ENCODE measurements at places on chromosomes 1 and 21.

DNA sequence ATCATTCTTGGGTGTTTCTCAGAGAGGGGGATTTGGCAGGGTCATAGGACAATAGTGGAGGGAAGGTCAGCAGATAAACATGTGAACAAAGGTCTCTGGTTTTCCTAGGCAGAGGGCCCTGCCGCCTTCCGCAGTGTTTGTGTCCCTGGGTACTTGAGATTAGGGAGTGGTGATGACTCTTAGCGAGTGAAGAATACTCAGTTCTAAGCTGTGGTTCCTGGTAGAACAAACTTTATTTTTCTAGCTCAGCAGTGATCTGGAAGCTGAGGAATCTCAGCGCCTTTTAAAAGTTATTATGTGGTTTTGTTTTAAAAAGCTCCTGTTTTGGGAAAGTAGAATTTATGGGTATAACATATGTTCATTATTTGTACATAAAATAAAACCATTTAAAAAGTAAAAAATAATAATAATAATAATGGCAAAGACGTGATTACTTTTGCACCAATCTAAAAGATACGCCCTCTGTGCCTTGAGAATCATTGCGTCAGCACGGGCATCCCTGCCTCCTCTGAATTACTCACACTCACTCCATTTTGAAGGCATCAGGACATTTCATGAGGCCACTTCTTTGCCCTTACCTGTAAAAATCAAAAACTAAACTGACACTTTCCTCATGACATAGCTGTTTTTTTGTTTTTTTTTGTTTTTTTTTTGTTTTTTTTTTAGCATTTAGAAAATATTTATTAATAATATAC is 29.7 kb upstream of the TNFRSF1B start:
- DNase-seq: no peak

GRCh38 chr1:92029241-92029922 is 403 bp upstream of the EPHX4 start:
- peak; percentile 6 for DNase-seq

- peak; percentile 57 for DNase-seq
Measured at GRCh38 chr1:155729031-155729898, 40.4 kb downstream of the DAP3 start.

DNA sequence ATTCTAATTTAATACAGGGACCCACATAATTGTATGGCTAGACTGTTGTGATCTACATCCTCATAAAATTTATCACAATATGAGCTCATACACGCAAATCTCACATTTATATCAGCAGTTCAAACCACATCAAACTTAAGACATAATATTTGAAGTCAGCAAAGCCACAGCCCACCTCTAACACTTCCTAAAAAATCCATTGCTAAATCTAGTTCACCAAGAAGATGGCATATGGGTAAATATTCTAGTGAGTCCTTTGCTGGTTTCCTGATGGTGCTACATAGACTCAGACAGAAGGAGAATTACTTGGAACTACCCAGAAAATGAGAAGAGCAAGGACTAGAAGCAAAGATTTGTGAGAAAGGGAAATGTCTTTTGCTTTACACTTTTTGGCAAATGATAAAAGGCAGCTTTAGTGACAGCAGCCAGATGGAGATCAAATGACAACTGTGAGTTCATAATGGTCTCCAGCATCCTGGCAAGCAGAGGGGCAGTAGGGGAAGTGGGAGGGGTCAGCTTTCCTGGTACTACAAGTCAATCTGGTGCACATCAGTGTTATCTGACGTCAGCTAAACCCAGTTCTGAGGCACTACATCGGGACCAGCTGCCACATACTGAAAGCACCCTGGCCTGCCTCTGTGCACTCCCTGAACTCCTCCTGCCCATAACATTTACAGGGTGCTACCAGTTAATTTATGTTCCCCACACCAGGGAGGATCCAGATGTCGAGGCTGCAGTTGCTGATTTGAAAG is 10.6 kb upstream of the GADD45A start:
- peak; percentile 11 for DNase-seq

- no peak for DNase-seq
Measured at GRCh38 chr1:14894811-14895560, 258.6 kb upstream of the TMEM51 start.

GRCh38 chr1:201605385-201606010 is 66.6 kb downstream of the NAV1 start:
- DNase-seq: no peak

DNA sequence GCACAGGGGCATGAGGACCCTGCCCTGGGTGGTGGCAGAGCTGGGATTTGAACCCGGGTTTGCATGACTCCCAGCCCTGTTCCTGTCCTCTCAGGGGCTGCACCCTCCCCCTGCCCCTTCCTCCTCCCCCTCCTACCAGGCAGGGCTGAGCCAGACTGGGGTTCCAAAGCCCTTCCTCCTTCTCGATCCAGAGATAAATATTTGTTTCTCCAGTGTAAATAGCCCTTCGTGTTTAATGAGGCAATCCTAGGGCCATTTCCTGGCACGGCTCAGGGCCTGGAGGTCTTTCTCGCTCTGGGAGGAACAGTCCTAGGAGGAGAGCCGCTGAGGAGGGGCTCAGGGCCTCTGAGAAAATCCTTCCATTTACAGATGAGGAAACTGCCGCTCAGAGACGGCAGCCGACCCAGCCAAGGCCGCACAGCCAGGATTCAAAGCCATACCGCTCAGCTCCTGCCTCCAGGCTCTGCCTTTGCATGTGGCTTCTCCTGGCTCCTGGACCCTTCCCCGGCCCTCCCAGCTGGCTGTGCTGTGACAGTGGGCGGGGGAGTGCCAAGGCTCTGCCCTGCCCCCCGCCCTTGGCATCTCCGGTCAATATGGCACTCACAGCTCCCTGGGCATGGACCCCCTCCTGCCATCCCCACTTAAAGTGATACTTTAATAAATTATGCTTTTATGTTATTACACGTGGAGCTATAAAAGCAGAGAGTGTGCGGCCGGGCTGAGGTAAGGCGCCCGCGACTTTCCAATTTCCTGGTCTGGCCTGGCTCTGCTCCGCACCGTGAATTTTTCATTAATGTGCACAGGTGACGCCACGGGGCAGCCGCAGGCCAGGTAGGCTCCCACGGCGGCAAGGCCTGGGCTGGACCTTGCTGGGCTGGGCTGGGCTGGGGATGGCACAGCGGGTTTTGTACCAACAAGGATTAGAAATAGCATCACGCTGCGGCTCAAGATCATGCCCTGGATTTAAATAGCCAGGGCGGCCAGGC is 114.7 kb upstream of the WNT4 start:
- no peak for DNase-seq

- no peak for DNase-seq
Measured at GRCh38 chr1:234726359-234726943, 116.5 kb upstream of the IRF2BP2 start.

GRCh38 chr1:243473227-243474135 is 217.6 kb downstream of the SDCCAG8 start:
- no peak for DNase-seq

GRCh38 chr21:35423709-35424108 is 374.6 kb upstream of the RUNX1 start:
- DNase-seq: no peak

DNA sequence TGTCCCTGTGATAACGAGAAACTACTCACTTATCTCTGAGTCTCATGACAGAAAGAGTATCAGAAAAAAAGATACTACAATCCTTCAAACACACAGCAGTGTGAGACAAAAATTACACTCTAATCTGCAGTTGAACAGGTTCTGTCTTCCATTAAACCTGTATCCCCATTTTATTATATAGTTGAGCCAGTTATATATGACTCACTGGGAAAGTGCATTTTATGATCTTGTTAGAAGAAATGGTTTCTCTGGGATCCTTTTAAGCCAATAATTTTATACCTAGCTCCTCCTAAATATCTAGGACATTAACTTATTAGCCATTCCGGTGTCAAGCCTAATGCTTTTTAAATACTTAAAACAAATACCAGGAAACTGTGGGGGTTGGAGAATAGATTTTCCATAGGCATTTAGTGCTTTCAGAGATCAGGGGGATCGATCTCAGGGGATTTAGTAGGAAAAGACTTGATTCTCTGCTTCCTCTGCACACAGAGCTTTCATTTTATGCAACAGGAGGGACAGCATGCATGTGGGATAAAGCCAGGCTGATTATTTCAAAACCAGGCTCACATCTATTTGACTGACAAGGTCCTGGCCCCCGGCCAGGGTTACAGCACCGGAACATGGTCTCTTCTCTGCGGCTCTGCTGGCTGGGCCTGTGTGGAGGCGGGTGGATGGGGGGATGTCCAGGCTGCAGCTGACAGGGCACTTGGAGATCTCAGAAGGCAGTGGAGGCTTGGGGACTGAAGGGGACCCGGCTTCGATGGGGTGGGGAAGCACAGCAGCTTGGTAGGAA is 310.6 kb downstream of the DISC1 start:
- DNase-seq: no peak

DNA sequence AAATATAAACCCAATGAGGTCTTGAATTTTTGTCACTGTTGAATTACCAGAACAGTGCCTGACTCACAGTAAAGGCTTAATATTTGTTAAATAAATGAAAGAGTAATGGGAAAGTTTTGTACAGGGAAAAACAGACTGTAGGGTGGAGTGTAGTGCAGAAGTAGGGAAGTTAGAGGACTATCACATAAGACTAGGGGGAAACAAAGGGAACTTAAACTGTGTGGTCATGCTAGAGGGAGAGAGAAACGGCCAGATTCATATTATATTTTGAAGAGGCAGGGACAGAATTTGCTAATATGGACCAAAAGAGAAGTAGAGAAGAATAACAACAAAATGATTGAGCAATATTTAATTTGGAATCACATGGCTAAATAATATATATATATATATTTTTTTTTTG is 14.8 kb downstream of the CTSK start:
- no peak for DNase-seq

- DNase-seq: no peak
Measured at GRCh38 chr1:99139876-99140275, 124.4 kb upstream of the PLPPR4 start.

DNA sequence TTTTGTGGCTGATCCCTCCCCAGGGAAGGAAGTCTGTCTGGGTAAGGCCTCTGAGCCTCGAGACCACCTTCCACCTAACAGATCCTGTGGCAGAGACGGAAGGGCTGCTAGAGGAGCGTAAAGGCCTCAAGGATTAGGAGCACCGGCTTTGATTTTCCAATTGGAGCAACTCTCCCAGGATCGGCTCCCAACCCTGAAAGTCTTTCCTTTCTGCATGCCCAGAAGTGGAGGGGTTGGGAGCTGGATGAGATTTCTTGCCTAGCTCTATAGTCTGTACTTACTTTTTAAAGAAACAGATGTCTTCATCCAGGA is 41.4 kb downstream of the ELK4 start:
- DNase-seq: no peak
